Urinary bladder (tissue), 4 donors: ENCODE measurements at places on chromosomes 2 and 18. TPM values are rescaled to one million over a fixed set of nuclear protein-coding genes. Genes with fewer than 3 reads are reported as not detected.

The PLA2R1 gene
- total RNA-seq = 17.9 TPM

The TUBB8B gene
- total RNA-seq = not detected

The TUBA3E gene
- not detected for total RNA-seq

The RAB6C gene
- total RNA-seq = 0.11 TPM

The PEX13 gene
- 53.6 TPM for total RNA-seq

The TMEM163 gene
- total RNA-seq = 1.6 TPM

The FAM237A gene
- not detected for total RNA-seq

The CCDC141 gene
- total RNA-seq = 18.0 TPM

The R3HDM1 gene
- 27.5 TPM for total RNA-seq

The NGEF gene
- 4.1 TPM for total RNA-seq

The LAMA3 gene
- total RNA-seq = 32.3 TPM

The ZBTB7C gene
- 8.6 TPM for total RNA-seq

The CBLN2 gene
- 5.2 TPM for total RNA-seq

The CSRNP3 gene
- total RNA-seq = 34.1 TPM

The UGT1A10 gene
- not detected for total RNA-seq

The CHMP1B gene
- total RNA-seq = 39.1 TPM

The GKN2 gene
- total RNA-seq = not detected

The MC4R gene
- 0.16 TPM for total RNA-seq
